ENCODE measurements at places on chromosomes 11 and 22. TPM values are rescaled to one million over a fixed set of nuclear protein-coding genes. Genes with fewer than 3 reads are reported as not detected.

Gene GGTLC2
- not detected for total RNA-seq

Gene FOLR1
- not detected for total RNA-seq

Gene OR52E8
- not detected for total RNA-seq

GRCh38 chr11:100294748-100295147 lies 392.3 kb upstream of the ARHGAP42 start:
- H3K36me3 ChIP-seq: no peaks in the 10 kb centered on the region
- H3K27ac ChIP-seq: no peak overlapping the region
- no peak overlapping the region for H3K4me3 ChIP-seq

GRCh38 chr11:85815186-85815931 lies 4.4 kb upstream of the SYTL2 start:
- H3K36me3 ChIP-seq: no peaks in the 10 kb centered on the region
- H3K4me1 ChIP-seq: peaks cover 9% of the 10 kb centered on the region

GRCh38 chr22:38984224-38984623 lies 2.1 kb downstream of the APOBEC3B start:
- no peak overlapping the region for H3K27ac ChIP-seq
- no peaks in the 10 kb centered on the region for H3K36me3 ChIP-seq
- no peak overlapping the region for H3K4me3 ChIP-seq
- no peaks in the 10 kb centered on the region for H3K27me3 ChIP-seq
- no peak for DNase-seq

DNA sequence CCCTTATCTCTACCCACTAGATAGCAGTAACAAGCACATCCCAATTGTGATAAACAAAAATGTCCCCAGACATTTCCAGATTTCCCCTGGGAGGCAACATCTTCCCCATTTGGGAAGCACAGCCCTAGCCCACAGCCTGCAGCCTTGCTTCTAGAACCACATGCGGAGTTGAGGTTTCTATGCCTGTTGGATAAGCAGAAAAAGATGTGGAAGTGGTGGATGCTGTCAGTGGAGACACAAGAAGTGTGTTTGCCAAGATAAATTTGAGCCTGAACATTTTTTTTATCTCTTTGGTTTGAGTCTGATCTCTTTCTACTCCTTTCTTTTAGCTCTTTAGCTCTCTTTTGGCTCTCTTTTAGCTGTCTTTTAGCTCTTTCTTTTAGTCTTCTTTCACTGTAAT lies 884.5 kb downstream of the NTM start:
- no peak for DNase-seq
- no peak overlapping the region for H3K4me3 ChIP-seq
- H3K27me3 ChIP-seq: no peaks in the 10 kb centered on the region

- no peak overlapping the region for H3K27ac ChIP-seq
- DNase-seq: no peak
- peaks cover 13% of the 10 kb centered on the region for H3K36me3 ChIP-seq
- H3K27me3 ChIP-seq: no peaks in the 10 kb centered on the region
- H3K4me1 ChIP-seq: peaks cover 7% of the 10 kb centered on the region
Measured at GRCh38 chr11:122869622-122870021, 12.9 kb upstream of the JHY start.

DNA sequence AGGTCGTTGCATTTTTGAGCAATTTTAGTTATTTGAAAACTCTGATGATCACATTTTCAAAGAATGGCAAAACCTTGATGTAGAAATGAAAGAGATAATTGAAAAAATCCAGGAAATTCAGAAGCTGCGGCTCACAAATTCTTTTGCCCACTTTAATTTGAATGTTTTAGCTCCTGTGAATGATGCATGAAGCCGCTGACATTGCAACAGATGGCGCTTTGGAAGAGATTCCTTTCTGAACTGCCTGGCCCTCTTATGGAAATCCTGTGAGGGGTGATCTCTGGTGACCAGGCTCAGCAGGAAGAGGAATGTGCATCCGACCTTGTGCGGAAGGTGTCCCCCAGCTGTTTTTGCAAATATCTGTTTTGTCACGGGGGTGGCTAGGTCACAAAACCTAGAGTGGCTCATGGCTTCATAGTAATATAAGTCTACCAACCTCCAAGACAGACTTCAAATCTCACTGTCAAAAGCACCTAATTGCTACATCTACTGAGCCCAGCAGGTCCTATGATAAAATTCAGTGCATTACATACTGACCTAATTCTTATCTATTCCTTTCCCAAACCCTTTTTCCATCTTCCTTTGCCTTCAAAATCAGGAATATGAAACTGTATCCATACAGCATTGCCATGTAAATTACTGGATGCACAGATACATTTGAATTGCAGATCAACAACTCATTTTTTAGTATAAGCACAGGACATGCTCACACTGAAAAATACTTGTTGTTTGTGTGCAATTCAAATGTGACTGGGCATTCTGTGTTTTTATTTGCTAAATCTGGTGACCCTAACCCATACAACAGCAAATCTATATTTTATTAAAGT lies 412.7 kb downstream of the ETS1 start:
- no peaks in the 10 kb centered on the region for H3K36me3 ChIP-seq
- H3K4me3 ChIP-seq: no peak overlapping the region
- H3K27me3 ChIP-seq: no peaks in the 10 kb centered on the region
- DNase-seq: no peak

- no peak overlapping the region for H3K4me3 ChIP-seq
- no peaks in the 10 kb centered on the region for H3K4me1 ChIP-seq
- no peaks in the 10 kb centered on the region for H3K36me3 ChIP-seq
Measured at GRCh38 chr11:35380603-35381002, 38.8 kb downstream of the SLC1A2 start.

- H3K27me3 ChIP-seq: no peaks in the 10 kb centered on the region
- H3K36me3 ChIP-seq: no peaks in the 10 kb centered on the region
- H3K27ac ChIP-seq: no peak overlapping the region
- DNase-seq: no peak
Measured at GRCh38 chr11:126284829-126285228, 1.9 kb downstream of the TIRAP start.
